ENCODE measurements at places on chromosomes 7 and 10.

DNA sequence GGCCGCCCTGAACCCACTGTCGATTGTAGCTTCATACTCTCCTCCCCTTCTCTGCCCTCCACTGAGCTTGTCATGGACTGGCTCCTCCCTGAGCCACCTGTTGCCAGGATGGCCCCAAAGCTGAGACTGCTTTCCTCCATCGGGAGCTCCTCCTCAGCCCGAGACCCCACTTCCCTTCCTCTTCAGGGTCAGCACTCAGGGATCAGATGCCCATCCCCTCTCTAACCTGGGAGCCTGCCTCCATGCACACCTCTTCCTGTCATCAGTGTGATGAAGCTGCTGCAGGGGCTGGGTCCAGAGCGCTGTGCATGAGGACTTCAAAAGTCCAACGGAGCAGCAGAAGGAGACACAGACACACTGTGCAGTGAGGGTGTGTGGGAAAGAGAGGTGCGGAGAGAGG is 201.1 kb downstream of the WDR37 start:
- no peak for DNase-seq

DNA sequence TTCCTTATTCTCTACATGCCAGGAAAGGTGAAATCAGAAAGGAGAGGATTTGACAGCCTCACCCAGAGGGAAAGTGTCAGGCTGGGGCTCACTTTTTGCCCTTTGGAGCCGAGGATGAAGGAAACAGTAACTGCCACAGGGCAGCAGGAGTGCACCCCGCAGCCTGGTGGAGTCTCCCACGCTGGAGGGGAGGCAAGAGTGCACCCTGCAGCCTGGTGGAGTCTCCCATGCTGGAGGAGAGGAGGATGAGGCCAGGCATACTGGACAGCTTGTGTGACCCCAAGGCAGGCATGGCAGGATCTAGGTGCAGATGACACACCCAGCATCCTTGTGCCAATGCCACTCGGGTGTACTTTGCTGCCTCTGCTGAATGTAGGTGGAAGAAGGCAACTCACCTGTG is 484.0 kb downstream of the DNAJB6 start:
- DNase-seq: no peak

GRCh38 chr10:132757171-132757570 is 28.8 kb downstream of the NKX6-2 start:
- no peak for DNase-seq

- DNase-seq: no peak
Measured at GRCh38 chr7:7911369-7912123, 57.0 kb upstream of the GLCCI1 start.

- no peak for DNase-seq
Measured at GRCh38 chr7:98472521-98472954, 71.6 kb upstream of the BAIAP2L1 start.

DNA sequence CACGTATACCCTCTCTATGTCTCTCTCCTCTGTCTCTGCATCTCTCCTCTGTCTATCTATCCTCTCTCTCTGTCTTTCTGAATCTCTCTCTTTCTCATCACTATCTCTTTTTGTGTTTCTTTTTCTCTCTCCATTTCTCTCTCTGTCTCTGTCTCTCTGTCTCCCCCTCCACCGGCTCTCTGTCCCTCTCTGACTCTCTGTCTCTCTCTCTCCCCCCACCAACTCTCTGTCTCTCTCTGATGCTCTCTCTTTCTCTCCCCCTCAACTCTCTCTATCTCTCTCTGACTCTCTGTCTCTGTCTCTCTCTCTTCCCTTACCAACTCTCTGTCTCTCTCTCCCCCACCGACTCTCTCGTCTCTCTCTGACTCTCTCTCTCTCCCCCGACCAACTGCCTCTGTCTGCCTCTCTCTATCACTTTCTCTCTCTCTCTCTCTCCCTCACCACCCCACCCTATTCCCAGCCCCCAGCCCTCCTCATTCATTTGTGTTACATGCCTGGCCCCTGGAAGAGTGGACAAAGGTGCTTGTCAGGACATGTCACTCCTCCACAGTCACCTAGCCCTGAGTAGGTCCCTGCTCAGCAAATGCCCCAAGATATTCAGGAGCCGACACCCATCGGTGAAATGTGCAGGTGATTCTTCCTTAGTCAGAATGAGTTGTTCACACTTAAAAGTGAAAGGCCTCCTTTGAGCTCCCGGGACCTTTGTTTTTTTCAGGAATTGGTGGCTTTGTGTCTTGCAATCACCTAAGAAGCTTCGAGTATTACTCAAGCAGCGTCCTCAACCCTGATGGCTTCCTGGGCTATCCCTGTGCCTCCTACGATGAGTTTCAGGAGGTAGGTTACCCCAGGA is 13.6 kb downstream of the PNLIPRP2 start:
- DNase-seq: no peak

DNA sequence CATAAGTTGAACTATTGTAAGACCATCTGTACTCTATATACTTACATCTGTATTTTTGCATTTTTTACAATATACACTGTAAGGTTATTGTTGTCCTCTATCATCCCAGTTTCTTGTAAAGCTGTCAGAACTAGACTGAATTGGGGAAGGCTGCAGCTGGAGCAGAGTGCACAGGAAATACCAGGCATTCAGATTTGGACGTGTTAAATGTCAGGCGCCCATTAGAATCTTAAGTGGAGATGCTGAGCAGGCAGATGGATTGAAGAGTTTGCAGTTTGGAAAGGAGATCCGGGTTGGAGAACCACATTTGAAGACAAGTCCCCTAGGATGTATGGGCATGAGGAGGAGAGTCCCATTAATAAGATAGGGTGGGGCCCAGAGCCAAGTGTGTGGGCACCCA is 40.4 kb downstream of the MTURN start:
- no peak for DNase-seq

GRCh38 chr7:46369933-46370654 is 449.0 kb upstream of the IGFBP3 start:
- DNase-seq: no peak

- no peak for DNase-seq
Measured at GRCh38 chr10:3324612-3325038, 152.0 kb upstream of the PITRM1 start.

- DNase-seq: no peak
Measured at GRCh38 chr10:52459097-52459496, 145.0 kb downstream of the DKK1 start.

DNA sequence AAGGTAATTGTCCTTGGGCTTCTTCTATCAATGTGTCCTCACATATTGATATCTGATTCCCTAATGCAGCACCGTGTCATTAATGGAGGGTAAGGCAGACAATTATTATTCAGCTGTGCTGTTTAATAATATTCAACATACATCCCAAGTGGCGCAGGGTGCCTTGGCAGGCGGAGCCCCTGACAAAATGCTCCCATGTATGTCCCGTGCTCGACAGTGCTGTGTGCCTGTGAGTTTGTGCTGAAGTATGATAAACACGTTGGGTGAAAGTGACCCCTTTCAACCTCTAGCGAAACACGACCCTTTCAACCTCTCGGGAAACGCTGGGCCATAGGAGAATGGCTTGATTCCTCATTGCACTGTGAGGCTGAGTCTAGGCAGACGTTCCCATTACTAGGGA is 31.3 kb downstream of the PFKP start:
- no peak for DNase-seq

- no peak for DNase-seq
Measured at GRCh38 chr7:1259621-1260243, 27.1 kb downstream of the UNCX start.

DNA sequence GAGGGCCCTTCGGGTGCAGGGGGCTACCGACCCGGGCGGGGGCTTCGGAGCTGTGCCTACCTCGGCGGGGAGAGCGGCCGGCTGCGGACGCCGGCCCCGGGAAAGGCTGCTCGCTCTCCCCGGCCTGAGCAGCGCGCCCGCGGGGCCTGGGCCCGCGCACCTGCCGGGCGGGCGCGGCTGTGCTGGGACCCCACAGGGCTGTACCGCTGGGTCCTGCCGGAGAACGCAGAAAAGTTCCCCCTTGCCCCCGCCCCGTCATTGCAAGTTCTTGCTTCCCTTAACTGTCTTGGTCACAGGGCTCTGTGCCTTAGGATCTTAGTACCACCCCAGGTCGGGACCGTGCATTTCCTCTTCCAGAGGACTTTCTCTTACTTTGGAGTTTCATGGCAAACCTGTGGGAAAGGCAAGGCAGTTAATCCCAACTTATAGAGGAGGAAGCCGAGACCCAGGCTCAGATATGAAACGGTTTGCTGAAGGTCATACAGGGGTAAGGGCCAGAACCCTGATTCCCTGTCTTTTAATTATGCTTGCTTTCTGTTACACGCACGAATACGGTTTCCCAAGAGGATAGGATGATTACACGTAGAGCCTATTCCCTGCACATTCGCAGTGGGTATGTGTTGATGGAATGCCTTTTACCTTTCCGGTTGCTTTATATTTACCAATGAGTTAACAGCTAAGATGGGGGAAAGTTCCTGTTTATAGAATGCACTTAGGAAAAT is 652 bp downstream of the PCGF5 start:
- no peak for DNase-seq

GRCh38 chr10:122271076-122271475 is at the start of gene BTBD16:
BTBD16 (plus strand) TSS chr10:122271296; CDS start chr10:122275082, 3,786 bp downstream.
- DNase-seq: no peak

DNA sequence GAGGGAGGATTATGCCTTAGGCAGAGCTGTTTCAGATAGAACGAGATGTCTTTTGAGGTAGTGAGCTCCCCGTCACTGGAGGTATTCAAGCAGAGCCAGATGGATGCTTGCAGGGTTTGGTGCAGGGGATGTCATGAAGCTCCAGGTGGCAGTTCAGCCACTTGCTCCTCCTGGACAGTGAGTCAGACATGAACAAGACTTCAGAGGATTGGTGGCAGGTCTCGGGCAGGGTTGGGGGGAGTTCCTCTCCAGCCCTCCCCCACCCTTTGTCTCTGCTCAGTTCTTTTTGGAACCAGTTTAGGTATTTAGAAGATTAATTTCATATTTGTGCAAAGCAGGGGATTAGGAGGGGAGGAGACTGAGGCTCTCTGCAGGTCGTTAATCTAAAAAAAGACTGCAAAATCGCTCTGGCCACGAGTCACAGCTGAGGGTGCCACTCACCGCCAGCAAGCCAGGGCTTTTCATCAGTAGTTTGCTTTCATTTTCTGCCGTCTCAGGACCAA is 21.5 kb upstream of the MYL10 start:
- no peak for DNase-seq

DNA sequence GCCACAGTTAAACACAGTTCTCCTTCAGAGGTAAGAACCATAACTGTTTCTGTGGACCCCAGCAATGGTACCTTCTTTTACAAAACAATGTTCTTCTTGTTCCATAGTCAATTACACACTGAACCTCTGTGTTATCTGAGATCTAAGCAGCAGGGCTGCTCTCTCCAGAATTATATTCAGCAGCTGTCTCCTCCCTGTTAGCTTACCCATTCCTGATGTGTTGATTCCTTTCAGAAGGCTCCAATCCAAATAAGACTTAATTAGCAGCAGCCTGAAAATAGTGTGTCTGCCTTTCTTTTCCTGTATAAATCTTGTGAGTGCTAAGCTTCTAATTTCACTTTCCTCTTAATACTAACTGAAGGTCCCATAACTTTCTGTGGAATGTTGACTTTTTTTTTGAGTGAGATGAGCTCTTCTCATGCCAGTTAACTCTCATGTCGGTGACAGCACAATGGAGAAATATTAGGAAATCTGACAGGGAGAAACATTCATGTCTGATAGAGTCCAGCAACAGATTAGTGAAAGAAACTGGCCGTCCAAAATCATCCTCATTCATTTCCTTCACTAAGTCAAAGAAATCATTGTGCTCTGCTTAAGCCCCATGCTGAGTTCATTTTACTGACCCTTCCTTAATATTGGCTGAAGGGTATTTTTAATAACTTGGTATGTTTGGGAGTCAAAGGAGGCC is 226.5 kb downstream of the PRKG1 start:
- no peak for DNase-seq

GRCh38 chr7:140726281-140726680 is 29.8 kb downstream of the NDUFB2 start:
- DNase-seq: no peak

DNA sequence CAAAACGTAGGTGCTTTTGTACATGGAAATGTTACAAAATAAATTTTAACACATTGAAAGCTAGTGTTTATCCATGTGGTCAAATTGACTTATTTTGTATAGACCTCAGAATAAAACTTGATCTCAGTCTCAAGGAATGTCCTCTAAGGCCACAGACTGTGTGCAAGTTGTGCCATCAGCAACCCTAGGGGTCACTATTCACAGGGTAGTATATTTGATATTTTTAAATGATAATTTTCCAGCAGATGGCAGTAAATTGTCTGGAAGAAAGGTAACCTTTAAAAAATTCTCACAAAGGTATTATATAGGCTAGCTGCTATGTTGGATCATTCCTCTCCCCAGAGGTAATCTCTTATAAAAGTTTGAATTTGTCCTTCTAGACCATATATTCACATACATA is 12.9 kb upstream of the SNX10 start:
- no peak for DNase-seq

GRCh38 chr10:71319800-71320392 is 837 bp downstream of the SLC29A3 start:
- DNase-seq: no peak

- DNase-seq: no peak
Measured at GRCh38 chr10:48332166-48332870, 25.8 kb downstream of the MAPK8 start.

GRCh38 chr10:7576340-7576739 is 90.4 kb downstream of the ITIH5 start:
- no peak for DNase-seq

DNA sequence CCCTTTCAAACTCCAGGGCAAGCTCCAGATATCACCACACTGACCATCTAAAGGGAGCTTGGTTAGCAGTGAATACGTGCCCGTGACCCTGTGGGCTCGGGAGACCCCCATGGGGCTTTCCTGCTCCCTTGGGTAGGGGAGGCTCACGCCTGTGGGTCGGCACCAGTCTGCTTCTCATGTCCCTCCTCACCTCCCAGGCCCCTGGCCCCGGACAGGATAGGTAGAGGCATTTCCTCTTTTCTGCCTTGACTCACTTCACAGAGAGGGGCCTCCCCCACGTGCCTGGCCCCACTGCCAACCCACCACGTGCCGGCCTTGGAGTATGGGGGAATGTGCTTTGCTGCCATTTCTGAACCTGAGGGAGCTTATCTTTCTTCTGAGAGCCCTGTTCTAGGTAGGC is 131.3 kb upstream of the FAM20C start:
- no peak for DNase-seq

DNA sequence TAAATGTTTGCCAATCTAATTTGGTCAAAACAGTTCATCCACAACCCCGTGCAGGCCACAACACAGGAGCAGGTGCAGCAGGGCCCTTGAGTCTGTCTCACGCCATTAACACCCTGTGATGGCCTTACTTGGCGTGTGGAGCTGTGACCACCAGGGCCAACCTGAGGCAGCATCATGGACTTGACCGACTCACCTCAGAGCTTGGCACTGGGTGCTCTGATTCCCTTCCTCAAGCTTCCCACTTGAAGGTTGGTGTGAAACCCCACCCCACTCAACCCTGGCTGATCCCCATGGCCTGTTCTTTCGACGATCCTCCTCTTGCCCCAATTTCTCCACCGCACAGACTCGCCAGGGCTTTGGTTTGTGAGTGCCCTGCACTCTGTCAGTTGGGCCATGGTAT is 623.1 kb downstream of the PTPRN2 start:
- DNase-seq: no peak
